ENCODE measurements at places on chromosomes 5 and 9.

GRCh38 chr9:127185931-127186781 is 63.7 kb upstream of the ANGPTL2 start:
- no peak for DNase-seq

DNA sequence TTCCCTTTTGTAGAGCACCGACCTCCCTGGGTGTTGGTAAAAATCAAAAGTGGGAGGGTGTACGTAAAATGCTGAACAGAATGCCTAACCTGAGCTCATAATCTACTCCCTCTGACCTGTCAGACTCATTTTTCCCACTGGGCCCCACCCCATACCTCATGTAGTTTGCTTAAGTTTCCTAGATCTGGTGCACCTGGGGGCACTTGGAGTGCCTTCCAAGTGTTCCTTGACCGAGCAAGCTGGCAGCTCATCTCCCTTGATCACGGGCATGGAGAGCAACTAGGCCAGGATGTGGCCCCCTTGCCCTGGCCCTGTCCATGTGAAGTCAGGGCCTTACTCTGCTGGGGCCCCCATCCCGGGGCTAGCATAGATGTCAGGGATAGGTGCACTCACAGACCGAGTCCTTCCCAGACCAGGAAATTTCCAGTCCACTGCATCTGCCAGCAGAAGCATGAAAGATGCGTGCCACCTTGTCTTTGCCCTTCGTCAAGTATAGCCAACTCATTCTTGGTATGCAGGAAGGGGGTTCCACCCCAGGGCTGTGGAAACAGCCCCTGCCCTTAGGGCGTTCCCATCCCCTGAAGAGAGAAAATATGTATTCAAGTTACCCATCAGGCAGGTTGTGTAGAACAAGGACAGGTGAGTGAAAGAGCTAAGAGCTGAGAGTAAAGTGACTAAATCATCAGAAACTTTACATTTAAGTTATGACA is 41.9 kb downstream of the SLC22A5 start:
- DNase-seq, result no peak

GRCh38 chr5:151345187-151345807 is 2.1 kb downstream of the SLC36A2 start:
- DNase-seq, result no peak

- no peak for DNase-seq
These were observed 214.3 kb upstream of the SEMA6A start for GRCh38 chr5:116788851-116789403.

GRCh38 chr5:138702166-138703077 is 50.8 kb upstream of the CTNNA1 start:
- DNase-seq, result no peak

- DNase-seq, result no peak
These were observed 33.0 kb downstream of the USP20 start for GRCh38 chr9:129868023-129868871.

GRCh38 chr9:32566770-32567169 is 6.2 kb downstream of the NDUFB6 start:
- DNase-seq, result no peak

- no peak for DNase-seq
These were observed 663.6 kb upstream of the ZNF608 start for GRCh38 chr5:125409861-125410536.

GRCh38 chr5:136094913-136095641 is 37.6 kb upstream of the SMAD5 start:
- DNase-seq, result no peak

DNA sequence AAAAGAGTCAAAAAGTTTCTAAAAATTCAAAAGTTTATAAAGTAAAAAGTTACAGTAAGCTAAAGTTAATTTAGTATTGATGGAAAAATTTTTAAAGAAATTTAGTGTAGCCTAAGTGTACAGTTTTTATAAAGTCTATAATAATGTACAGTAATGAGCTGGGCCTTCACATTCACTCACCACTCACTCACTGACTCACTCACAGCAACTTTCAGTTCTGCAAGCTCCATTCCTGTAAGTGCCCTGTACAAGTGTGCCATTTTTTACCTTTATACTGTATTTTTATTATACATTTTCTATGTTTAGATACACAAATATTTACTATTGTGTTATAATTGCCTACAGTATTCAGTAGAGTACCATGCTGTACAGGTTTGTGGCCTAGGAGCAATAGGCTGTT is 239.5 kb upstream of the MAP3K1 start:
- no peak for DNase-seq

DNA sequence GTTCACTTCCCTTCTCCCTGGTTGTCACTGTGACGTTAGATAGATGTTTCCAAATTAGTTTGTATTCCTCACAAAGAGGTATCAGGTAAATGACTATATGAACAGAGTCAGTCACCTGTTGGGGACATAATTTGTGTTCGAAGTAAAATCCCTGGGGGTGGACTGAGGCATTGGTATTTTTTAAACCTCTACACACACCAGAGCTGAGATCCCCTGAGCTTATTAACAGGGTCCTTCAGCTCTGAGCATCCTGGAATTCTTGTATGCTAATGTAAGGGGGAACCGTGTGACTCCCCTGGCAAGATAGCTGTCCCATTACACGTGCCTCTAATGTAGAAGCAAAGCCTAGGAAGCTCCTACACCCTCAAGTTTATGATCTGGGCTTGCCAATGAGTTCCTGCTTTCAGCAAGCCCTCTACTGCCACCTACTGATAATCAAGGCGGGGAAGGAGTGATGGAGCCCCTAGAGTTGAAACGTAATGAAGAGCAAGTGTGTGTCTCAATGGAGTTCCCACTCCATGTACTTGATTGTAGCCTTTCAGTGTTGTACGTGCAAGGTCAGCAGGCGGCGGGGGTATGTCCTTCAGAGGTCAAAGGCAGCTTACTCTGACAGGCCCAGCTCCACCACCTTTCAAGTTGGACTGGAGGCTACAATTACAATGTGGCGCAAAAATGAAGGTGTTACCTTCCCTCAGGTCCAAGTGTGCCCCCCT is 14.4 kb downstream of the PRKACG start:
- peak; percentile 36 for DNase-seq

DNA sequence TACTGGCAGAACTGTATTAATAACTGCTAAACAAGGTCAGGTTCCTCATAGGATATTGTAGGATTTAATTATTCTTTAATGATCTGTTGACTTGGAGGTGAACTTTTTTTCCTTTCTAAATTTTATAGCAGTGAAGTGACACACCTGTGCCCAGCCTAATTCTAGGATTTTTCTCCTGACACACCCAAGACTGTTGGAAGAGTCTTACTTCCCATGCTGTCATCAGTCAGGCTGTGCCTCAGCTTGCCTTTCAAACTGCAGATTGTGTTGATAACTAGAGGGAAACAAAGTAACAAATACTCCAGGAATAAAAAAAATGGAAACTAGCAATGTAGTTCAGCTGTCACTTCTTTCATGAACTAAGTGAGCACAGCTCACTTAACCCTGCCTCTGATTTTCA is 22.0 kb downstream of the OTULIN start:
- DNase-seq, result no peak

DNA sequence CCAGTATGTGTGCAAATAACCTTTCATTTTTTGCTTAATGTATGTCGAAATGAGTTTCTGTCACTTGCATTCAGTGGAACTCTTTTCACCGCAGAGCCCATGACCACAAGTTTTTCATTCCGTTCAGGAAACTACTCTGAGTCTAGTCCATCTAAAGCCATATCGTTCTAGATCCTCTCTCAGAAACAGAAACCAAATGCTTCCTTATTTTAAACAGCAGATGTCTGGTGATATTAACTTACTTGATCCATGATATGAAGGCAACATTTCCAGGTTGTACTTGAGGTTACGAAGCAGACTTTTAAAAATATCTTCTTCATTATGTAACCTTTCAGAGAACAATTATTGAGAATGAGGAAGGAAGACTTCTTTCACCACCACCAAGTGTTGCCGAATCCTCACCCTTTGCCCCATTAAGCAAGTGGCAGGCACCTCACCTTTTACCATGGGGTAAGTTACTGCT is 72.4 kb upstream of the GNAQ start:
- DNase-seq, result no peak

GRCh38 chr5:58069016-58069705 is 390.7 kb downstream of the PLK2 start:
- DNase-seq, result no peak

DNA sequence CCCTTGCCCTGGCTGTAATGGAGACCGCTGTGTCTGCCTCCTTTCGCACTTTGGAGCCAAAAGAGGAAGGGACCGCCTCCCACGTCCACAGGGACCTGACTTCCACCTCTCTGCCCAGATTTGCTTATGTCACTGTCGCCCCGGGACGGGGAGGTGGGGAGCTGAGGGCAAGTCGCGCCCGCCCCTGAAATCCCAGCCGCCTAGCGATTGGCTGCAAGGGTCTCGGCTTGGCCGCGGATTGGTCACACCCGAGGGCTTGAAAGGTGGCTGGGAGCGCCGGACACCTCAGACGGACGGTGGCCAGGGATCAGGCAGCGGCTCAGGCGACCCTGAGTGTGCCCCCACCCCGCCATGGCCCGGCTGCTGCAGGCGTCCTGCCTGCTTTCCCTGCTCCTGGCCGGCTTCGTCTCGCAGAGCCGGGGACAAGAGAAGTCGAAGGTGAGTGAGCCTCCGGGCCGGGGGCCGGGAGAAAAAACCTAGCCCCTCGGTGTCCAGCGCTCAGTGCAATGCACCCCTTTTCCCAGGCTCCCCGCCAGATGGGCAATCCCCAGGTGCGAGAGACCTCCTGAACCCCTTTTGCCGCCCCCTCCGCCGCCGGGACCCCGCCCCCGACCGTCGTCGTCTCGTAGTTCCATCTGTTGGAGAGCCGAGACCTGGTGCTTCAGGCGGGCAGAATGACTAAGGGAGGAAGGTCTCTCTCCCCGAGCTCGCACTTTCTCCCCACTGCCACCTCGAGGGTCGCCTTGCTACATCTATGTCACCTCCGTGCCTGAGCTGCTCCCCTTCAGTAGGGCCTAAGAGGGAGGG is at the start of gene GPX3:
GPX3 (plus strand) TSS at position 288 of the 807 bp plus-strand sequence; CDS start at position 352, 64 bp downstream.
- DNase-seq, result no peak

- DNase-seq, result no peak
These were observed 731.0 kb downstream of the PRELID2 start for GRCh38 chr5:145104106-145104505.

DNA sequence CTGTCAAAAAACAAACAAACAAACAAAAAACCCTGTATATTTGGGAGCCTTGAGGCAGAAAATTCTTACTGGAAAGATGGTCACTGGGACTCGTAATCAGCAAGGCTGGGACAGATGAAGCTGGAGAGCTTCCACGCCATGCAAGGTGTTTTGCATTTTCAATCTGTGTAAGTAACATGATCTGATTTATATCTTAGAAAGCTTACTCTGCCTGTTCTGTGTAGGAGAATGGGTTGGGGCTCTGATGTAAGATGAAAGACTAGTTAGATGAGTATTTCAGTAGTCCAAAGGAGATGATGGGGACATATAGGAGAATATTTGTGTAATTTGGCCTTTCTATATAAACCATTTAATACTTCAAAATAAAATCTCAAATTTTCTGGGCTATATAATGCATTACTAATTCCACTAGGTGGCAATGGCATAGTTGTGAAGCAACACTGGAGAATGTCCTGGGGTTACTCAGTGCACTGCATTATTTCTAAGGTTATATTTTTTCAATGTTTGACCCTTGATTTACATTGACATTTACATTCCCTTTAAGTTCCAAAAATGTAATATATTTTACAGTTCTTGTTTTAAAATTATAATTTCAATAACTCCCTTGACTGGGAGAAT is 21.9 kb upstream of the FSD1L start:
- DNase-seq, result no peak

GRCh38 chr9:114494776-114495569 is 10.3 kb downstream of the WHRN start:
- no peak for DNase-seq

GRCh38 chr9:90799271-90799852 is 2.3 kb upstream of the SYK start:
- no peak for DNase-seq

DNA sequence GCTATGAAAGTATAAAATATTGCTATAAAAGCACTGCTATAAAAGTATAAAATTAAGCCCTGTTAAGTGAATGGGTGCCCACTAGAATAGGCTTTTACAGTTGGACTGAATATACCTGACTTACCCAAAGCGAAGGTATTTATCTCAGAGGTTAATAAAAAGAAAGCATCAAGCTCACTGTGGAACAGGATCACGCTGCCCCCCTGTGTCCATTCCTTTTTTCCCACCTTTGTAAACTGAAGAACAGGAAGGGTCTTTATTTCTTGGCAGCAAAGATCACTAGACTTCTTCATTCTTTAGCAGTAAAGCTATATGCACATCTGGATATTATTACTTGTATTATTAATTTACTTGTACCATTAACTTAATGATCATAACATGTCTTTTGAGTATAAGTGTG is 22.1 kb upstream of the PLPP6 start:
- DNase-seq, result no peak

DNA sequence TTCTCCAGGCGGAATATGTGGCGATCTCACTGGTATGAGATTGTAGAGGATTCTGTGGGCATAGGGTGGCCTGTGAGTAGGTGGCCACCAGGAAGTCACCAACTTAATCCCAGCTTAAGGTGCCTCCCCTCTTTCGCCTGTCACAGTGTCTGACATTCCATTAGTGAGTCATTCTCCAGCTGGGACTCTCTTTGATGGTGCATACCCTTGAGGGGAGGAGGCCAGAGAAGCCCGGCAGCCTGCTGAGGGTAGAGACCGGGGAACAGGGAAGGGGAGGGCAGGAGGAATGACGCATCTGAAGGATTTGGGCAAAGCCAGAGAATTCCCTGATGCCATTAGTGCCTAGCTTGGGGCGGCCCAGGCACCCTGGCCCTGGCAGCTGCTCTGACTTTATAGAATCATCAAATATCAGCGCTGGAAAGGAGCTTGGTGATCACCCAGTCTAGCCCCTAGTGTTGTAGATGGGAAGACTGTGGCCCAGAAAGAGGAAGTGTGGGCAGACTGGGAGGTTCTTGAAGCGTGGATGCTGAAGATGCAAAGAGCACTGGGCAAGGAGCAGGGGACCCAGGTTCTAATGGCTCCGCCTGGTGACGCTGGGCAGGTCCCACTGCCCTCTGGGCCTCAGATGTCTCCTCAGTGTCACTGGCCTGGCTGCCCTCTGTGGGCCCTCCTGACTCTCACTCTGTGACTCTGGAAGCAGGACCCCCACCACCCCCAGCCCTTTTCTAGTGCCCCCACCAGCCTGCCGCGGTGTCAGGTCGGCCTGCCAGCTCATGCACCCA is 41.4 kb downstream of the DAB2IP start:
- no peak for DNase-seq

GRCh38 chr9:124869986-124870560 is 8.1 kb downstream of the ARPC5L start:
- peak; percentile 91 for DNase-seq

DNA sequence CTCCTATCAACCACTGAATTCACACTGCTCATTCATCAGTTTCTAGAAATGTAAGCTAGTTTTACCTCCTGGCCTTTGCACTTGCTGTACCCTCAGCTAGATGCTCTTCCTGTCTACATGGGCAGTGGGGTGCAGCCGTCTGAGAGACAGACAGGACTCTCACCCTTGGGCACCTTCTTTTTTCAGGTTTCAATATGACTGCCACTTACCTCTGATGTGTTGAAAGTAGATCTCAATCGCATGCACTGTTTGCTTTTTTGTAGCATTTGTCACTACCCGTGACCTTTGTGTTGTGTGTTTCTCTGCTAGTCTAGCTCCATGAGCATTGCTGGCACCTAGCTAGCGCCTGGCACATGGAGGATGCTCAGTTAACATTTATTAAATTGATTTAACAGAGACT is 403.1 kb upstream of the TRPC7 start:
- DNase-seq, result no peak

- DNase-seq, result no peak
These were observed 213.5 kb downstream of the SMARCA2 start for GRCh38 chr9:2228641-2229040.
